Fibroblast of skin of back (primary cell): ENCODE measurements at places on chromosomes 3 and 15.

DNA sequence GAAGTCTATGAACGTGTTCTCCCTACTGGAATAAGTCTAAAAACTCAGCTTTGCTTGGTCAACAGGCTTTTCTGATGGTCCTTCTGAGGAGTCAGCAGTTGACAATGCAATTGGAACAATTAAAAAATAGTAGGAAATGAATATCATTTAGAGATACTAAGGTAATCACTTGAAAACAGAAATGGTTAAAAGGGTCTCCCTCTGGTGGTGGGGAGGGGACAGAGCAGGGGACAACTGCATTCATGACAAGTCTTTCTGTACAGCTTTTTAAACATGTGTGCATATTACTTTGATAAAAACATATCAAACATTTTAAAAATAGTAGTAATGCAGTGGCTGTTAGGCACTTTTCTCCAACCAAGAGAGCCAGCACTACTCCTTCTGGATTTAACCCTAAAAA lies 119.9 kb upstream of the FHIT start:
- peak; percentile 2 for DNase-seq

DNA sequence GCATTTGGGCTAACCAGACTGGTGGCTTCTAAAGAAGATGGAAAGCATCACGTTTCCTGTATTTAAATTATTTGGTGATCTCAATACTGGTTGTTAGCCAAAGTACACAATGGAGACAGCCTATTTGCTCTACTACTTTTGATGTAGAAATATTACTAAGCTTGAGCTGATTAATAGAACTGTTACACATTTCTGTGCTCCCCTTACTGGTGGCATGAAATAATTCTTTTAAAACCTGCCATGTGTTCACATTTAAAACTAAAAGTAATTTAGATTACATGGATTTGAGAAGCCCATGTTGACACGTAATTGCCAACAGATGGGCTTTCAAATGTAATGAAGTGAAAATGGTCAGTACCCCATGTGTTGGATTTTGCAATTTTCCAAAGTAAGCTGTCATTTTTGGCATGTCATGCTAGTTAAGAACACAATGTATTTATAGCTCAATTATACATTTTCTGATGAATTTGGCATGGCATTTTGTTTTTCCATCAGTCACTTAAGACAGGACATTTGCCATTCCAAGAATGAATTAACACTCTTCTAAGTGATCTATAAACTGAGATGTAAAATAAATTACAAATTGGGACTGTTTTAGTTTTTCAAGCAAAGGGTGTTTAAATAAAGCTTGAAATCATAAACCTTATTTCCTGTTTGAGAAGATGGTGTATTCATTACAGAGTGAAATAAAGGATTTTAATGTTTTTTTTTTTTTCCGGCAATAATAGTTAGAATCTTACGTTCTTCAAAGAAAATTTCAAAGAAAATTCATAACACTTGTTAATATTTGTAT lies 10.8 kb upstream of the RARRES1 start:
- DNase-seq = peak; percentile 73

GRCh38 chr3:124886168-124887056 lies 753 bp downstream of the ITGB5 start:
- peak; percentile 69 for DNase-seq

- no peak for DNase-seq
These were observed 78.5 kb upstream of the ROBO1 start for GRCh38 chr3:79846148-79846933.

DNA sequence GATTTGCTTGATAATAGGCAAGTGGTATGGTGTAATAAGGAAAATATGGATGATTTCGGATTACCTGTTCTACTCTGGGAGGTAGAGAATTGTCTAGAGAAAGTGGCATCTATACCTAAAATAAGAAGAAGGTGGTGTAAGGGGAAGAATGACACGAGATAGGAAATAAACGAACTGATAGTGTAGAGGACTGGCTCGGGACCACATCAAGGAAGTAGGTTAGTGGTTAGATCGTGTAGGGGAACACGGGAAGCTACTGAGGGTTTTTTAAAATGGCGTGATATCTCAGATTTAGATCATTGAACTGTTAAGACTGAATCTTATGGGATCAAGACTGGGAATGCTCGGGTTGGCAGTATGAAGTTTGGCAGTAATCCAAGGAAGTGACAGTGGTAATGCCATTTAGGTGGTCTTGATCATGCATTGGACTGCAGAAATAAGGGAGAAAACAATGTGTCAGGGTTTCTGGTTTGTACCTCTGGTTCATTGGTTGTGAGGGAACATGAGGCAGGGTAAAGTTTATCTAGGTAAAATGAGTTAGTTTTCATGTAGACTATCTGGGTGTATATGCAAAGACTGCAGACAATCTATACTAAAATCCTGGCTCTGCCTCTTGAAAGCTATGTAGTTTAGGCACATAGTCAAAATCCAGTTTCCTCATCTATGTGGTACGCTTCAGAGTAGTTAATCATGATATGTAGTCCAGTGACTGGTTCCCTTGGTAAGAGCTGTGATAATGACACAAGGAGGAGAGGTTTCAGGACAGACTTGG lies 7.4 kb downstream of the RPL14 start:
- no peak for DNase-seq

DNA sequence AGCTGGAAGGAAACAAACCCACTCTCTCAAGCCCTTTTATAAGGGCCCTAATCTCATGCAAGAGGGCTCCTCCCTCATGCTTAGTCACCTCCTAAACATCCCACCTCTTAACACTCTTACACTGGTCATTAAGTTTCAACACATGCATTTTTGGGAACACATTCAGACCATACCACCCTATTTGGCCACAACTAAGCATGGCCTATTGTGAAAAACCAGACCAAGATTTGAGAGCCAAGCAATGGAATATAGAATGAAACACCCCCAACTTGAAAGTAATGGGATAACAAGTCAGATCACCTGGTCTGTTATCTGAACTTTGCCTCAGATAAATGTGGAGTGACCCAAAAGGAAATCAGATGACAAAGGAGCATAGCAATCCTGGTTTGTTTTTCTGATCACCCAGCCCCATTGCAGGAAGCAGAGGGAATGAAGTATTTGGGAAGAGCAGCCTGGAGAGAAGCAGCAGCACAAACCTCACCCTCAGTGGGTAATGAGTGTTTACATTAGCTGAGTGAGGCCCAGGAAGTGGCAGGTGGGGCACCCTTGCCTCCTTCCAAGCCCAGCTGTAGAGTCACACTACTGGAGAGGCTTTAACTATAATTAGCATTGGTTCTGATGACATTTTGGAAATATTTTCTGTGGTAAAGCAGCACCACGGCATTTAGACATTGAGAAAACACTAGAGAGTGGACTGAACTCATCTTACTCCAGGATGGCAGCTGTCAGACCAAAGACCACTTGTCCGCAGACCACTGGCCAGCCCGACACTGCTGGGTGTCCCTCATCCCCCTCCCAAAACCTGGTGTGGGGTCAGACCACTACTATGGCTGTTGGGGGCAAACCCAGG lies 48.8 kb upstream of the PRTG start:
- peak; percentile 62 for DNase-seq

- no peak for DNase-seq
These were observed 33.0 kb downstream of the PAQR9 start for GRCh38 chr3:142930463-142930862.

- DNase-seq = no peak
These were observed 10.4 kb upstream of the PLAAT1 start for GRCh38 chr3:193230610-193231009.

- DNase-seq = peak; percentile 58
These were observed 30.3 kb downstream of the SYNM start for GRCh38 chr15:99135194-99135593.

DNA sequence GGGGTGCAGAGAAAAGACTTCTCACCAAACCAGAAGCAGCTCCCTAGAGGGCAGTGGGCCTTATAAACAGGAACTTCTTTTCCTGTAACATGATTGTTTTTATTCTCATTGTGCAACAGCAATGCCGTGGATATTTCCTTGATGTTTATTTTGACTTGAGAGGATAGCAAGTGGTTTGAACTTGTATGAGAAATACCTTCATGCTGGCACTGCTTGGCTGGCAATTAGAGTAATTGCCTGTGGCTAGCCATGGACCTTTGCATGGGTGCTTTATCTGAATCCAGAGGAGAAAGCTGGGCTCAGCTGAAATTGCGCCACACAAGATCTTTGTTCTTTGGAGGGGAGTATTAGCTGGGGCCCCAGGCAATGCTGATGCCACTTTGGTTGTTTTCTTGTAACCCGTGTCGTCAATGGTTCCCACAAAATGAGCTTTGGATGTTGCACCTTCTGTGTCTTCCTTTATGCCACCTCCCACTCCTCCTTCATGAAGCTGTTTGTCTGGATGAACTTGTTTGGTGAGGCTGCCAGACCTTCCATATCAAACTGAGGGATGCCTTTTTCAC lies 37.9 kb downstream of the CMTM8 start:
- no peak for DNase-seq

DNA sequence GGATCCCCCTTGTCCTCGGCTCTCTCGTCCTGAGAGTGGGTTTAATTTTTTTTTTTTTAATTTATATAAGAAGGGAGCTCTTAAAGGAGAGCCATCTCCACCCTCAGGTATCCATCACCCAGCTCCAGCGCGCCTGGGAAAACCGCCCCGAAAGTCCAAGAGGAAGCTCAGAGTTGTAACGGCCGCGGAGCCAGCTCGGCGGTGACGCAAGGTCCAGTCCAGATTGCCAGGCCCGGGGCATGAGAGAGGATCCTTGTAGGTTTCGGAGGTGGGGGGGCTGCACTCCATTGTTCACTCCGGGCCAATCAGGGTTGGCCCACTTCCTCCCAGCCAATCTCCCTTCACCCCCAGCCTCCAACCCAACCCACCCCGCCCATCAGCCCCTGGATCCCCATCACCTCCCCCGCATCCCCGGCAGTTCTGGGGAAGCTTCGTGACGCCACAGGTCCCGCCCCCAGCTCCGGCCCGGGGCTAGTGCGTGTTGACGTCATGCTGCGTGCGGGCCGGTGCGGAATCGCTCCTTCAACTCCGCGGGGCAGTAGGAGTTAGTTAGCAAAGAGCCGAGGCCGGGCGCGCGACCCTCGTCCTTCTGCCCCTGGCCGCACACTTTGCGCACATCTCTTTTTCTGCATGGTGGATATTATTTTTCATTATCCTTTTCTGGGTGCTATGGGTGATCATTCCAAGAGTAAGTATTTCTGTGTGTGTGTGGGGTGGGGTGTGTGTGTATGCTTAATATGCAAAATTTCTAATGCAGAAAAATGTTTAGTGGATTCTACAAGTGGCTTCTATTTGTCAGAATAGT lies at the start of gene ISL2:
ISL2 (plus strand) TSS at position 520 of the 805 bp plus-strand sequence; CDS start at position 631, 111 bp downstream.
- peak; percentile 89 for DNase-seq

- DNase-seq = no peak
These were observed 28.0 kb upstream of the PLA2G4E start for GRCh38 chr15:42048821-42049200.

DNA sequence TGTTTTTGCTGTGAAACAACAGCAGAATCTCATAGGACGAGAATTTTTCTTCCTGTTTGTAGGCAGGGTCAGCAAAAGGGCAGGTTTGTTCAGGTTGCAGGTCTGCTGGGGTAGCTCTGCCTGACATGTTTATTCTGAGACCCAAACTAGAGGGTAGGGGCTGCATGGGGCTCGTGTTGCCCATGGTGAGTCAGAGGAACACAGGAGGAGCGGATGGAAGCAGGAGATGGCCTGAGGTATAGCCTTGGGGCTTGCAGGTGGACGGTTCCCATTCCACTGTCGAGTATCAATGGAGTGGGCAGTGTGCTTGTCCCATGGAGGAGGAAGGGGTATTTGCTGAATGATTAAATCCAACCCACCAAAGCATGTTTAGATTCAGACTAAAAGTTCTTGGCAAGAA lies 138.9 kb downstream of the APBA2 start:
- DNase-seq = no peak

DNA sequence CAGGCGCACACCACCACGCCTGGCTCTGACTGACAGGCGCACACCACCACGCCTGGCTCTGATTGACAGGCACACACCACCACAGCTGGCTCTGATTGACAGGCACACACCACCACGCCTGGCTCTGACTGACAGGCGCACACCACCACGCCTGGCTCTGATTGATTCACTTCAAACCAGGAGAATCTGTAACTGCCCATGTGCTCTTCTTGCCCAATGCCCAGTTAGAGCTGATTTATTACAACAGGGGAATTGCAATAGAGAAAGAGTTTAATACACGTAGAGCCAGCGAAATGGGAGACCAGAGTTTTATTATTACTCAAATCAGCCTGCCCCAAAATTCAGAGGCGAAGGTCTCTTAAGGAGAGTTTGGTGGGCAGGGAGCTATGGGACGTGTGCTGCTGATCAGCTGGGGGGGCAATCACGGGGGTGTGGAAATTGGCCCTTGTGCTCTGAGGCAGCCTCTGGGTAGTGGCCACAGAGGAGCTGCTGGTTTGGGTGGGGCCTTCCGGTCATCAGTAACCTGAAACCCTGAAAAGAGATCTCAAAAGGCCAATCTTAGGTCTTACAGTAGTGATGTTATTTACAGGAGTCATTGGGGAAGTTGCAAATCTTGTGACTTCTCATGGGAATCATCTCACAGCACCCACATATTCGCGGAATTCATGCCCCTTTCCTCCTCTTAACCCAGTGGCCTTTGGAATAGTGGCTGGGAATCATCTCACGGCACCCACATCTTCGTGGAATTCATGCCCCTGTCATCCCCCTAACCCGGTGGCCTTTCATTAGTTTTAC lies 63.8 kb upstream of the TFRC start:
- no peak for DNase-seq

DNA sequence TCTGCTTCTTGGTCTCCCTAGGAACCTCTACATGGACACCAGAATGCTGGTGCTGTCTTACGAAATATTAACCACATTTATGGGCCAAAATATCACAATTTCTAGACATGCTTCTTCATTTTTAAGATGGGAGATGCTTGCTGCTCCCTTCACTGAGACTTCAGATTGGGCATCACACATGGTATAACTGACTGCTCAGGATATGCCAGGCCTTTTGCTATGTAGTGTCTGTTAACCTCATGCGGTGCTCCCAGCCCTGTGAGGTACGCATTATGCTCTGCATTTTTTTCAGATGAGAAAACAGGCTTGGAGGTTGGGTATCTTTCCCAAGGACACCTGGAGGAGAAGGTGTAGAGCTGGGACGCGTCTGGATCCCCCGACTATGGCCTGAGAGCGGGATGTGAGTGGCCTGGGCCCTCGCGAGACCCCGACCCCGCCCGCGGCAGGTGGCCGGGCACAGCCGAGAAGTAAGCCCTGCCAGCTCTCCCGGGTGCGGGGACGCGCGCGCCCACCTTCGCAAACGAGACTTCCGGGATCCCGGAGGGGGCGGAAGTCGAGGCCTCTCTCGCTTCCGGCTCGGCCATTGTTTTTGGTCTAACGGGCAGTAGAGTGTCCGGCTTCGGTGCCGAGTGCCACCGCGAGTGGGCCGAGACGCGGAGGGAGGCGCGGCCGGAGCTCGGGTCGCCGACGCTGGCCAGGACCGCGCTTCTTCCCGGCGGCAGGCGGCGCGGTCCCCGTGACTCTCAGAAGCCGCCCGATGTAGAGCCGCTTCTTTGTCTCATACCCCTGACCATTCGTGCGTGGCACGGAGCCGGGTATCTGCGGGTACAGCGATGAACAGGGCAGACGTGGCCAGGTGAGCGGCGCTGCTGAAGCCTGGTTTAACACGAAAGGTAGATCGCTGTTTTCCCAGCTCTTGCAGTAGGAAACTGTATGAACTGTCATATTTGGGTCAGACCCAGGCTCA lies at the start of gene ZKSCAN7:
ZKSCAN7 (plus strand) TSS at position 568 of the 967 bp plus-strand sequence. CDS start 1,855 bp downstream, outside the sequence.
- peak; percentile 61 for DNase-seq

GRCh38 chr3:177979703-177980102 lies 556.5 kb upstream of the KCNMB2 start:
- no peak for DNase-seq
